Adipose tissue (tissue), 3 donors: ENCODE measurements at places on chromosomes 3 and 15. TPM values are rescaled to one million over a fixed set of nuclear protein-coding genes. Genes with fewer than 3 reads are reported as not detected.

SLC12A8 gene
- polyA plus RNA-seq, result 4.1 TPM

KIF7 gene
- polyA plus RNA-seq, result 2.9 TPM

DLG1 gene
- 16.2 TPM for polyA plus RNA-seq

DGKG gene
- 0.56 TPM for polyA plus RNA-seq

PAQR5 gene
- 0.11 TPM for polyA plus RNA-seq

ROPN1 gene
- polyA plus RNA-seq, result not detected

RNU5B-1 gene
- not detected for polyA plus RNA-seq

CHRM5 gene
- not detected for polyA plus RNA-seq

CAMP gene
- polyA plus RNA-seq, result 2.5 TPM

ZMAT3 gene
- polyA plus RNA-seq, result 5.6 TPM

STARD5 gene
- polyA plus RNA-seq, result 1.2 TPM

APOD gene
- 602 TPM for polyA plus RNA-seq

MAP6D1 gene
- polyA plus RNA-seq, result 1.8 TPM

C3orf20 gene
- polyA plus RNA-seq, result not detected

DUOX1 gene
- polyA plus RNA-seq, result 0.34 TPM

LRTM1 gene
- not detected for polyA plus RNA-seq

DUOXA2 gene
- polyA plus RNA-seq, result 0.56 TPM

CTXN2 gene
- 0.05 TPM for polyA plus RNA-seq

SLC15A2 gene
- 1.3 TPM for polyA plus RNA-seq
